ENCODE measurements at places on chromosomes 11 and 22.

DNA sequence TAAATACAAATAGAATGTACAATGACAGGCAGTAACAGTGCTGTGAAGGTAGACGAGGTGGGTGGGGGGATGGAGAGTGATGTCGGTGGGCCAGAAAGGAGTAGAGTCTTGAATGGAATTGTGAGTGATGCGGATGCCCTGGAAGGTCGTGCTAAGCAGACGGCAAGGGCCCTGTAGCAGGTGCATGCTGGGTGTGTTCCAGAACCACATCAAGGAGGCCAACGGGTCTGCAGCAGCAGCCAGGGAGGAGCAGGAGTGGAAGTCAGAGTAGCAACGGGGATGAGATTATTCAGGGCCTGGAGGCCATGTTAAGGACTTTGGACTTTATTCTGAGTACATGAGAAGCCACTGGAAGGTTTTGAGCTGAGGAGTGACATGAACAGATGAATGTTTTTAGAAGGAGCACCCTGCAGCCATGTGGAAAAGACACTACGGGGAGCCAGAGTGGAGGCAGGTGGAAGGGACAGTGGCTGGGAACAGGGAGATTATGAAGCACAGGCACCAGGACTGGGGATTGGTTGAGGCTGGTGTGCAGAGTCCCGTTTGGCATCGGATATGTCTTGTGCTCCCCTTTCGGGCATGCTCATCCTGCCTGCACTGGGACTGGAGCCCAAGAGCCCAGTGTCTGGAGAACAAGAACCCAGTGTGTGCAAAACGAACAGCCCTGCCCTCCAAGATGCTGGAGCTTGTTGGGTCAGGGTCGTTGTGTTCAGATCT lies 74.1 kb downstream of the COMMD9 start:
- no peak for DNase-seq

- no peak for DNase-seq
Observed at GRCh38 chr11:103680826-103681225, 355.6 kb upstream of the DDI1 start.

DNA sequence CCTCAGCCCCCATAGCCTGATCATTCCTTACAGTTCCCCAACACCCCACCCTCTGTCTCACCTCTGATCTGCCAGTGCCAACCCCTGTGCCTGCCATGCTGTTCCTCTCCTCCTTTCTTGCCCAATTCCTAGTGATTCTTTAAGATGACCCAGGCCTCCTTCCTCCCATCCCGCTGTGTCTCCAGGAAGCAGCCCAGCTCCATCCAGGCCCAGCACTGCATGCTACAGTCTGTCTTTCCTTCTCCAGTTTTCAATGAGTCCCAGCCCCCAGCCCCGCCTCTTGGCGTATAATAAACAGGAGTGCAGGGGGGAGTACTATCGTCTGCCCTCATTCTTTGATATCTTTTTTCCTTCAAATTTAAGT lies 12.3 kb downstream of the LTBP3 start:
- DNase-seq: no peak

DNA sequence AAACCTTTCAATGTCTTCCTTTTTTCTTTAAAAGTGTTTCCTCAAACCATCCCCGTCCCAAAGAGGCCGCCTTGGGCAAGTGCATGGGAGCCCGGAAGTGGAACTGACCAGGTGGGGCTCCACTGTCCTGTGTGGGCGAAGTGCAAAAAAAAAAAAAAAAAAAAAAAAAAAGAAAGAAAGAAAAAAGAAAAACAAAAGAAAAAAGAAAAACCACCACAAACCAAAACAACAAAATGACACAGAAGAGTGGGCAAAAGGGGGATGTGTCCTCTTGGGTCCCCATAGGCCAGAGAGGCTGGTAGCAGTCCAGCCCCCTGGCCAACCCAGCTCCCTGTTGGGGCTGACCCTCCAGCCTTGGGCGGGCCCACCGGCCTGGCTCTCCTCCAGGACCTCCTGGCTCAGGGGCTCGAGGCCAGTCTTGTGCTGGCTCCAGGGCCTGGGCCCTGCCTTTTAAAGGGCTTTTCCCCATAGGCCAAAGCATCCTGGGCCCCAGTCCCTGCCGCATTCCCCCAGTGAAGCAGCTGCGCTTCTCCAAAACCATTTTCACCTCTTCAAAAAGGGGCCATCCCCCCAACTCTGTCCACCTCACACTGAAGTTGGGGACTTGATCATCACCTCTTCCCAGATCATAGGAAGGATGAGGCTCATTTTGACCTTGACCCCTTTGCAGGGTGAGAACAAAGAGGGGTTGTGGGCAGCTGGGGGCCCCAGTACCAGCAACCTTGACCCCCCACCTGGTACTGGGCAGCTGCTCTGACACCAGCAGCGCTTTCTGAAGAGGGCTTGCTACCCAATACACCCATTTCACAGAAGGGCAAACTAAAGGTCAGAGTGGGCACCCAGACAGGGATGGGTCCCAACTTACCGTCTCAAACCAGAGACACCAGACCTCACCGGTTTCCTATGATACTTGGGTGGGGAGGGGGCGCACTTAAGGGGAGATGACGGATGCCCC lies 9.4 kb downstream of the CBX6 start:
- DNase-seq: no peak

DNA sequence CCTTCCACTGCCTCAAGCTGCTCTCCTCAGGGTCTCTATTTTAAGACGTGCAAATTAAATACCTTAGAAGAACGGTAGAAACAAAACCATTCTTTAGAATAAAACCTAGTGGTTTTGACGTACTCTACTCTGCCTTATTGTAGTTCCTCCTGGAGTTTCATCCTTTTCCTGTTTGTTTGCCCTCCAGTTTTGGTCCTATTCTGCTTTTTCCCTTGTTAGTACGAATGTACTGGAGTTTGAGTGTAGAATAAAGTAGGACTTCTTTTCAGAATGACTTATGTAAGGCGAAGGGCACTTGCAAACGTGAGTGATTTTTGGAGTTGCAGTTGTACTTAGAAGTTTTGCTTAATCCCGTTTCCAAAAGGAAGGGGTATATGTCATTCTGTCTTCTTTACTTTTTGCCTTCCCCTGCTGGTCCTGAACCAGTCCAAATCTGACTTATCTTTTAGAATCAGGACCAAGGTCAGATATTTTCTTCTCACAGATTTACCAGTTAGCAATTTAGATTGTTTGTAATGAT lies 1.4 kb downstream of the SIK2 start:
- no peak for DNase-seq

GRCh38 chr22:47126344-47126811 lies 363.9 kb downstream of the TBC1D22A start:
- DNase-seq: no peak

DNA sequence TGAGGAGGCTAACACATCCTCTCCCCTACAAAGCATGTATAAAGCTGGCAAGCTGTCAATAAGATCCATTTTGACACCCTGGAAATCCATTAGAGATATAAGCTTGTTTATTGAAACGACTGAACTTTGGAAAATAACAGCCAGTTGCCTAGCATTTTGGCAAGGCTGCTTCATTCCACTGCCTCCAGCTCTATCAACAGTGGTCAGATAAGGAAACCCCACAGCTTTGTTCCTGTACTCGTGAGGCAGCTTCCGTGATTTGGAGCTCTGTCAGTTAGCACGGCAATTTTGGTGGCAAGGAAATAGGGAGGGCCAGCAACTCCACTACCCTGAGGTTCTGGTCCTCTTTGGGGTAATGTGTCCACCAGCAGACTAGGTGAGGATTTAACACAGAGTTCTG lies 2.0 kb upstream of the OR51S1 start:
- no peak for DNase-seq

DNA sequence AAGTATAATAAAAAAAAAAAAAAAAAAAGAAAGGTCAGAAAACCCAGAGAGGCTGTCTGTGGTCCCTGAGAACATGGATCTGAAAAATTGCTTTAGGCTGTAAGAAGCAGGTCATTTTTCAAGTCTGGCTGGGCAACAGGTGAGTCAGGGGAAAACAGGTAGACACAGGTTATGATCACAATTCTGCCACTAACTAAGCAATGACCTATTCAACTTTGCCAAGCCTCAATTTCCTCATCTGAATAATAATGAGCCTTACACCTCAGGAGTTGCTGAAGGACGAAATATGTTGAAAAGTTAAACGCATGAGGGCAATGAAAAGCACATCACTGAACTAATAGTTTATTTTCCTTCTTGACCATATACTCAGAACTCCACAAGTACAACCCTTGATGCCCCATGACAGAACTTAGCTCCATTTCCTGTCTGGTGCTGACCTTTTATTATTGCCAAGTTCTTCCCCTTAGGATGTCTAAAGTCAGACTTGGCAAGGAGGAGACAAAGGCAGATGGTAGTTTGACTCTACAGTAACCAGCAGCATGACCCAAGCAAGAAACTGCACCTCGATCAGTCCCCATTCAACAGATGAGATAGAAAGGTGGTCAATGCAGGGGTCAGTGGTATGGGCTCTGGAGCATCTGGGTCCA lies 93.6 kb downstream of the SYN3 start:
- no peak for DNase-seq

GRCh38 chr11:76997512-76997911 lies 36.7 kb upstream of the B3GNT6 start:
- no peak for DNase-seq

DNA sequence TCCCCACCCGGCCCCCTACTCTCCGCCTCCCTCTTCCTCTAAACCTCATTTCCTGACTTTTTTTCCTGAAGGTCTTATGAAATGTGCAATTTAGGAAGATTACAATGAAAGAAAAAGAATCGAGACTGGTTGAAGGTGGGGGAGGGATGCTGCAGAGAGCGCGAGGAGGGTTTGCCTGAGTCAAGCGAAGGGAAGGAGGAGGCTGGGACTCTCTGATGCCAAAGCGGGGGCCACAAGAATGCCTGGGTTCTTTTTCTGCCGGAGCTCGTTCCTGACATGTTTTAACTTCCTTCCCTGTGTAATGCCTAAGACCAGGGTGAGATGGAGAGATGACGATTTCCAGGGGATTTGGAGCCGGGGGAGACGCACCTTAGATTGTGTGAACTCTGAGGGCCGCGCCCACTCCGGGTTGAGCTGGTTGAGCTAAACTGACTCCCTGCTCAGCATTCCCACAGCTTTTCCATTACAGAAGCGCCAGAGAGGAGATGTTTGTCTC lies 270.5 kb upstream of the SORL1-AS1 start:
- DNase-seq: no peak

GRCh38 chr22:47851586-47851985 lies 1089.1 kb downstream of the TBC1D22A start:
- no peak for DNase-seq

DNA sequence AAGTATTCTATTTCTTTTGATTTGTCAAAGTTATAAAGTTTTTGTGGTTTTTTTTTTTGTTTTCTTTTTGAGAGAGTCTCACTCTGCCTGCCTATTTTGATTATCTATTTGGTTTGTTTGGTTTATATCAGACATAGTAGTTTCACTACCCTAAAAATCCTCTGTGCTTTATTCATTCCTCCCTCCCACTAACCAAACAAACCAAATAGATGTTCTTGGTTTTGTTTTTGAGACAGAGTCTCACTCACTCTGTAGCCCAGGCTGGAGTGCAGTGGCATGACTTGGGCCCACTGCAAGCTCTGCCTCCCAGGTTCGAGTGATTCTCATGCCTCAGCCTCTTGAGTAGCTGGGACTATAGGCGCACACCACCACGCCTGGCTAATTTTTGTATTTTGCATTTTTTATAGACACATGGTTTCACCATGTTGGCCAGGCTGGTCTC lies 67.9 kb downstream of the ENTHD1 start:
- DNase-seq: no peak

DNA sequence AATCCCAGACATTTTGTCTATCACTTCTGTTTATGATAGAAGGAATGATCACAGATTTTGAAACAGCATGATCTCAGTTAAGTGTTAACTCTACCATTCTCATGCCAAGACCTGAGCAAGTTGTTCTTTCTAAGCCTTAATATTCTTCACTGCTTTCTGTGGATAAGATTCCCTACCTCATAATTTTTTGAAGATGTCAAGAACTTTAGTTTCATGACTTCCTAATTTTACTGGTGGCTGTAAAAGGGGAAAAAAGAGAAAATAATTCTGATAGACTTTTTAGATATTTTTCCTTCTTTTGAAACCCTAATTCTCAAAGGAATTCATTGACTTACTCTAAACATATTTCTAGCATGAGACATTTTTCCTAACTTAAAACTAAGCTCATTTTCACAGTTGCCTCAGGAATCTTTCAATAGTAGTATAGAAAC lies 520.0 kb upstream of the LUZP2 start:
- no peak for DNase-seq

- DNase-seq: no peak
Observed at GRCh38 chr11:70174547-70175235, 28.4 kb upstream of the FADD start.

DNA sequence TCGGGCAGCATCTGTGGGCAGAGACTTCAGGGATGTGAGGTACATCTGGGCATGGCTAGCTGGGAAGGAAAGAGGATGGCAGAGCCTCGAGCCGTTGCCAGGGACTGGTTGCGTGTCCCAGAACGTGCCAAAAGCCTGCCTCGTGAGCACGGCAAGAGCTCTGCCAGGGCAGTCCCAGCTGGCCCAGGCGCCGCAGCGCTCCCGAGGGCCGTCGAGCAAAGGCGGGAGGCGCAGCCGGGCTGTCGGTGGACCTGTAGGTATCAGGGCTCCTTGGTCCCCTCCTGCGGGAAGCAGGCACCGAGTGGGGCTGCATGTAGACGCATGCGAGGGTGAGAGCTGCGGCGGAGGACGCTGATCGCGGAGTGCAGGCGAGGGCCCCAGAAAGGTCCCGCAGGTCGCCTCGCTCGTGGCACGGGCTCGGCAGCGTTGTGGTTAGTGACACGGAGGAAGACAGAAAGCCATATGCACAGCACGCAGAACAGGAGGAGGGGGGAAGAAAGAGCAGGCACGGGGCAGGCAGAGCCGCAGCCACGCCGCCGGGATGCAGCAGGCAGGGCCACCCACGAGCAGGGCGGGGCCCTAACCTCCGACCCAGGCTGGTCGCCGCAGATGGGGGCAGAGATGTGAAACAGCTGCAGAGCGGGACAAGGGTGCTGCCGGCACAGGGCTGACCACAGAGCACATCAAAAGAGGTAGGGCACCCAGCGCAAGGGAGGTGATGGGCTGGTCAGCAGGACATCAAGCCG lies 18.0 kb downstream of the LSP1 start:
- no peak for DNase-seq

DNA sequence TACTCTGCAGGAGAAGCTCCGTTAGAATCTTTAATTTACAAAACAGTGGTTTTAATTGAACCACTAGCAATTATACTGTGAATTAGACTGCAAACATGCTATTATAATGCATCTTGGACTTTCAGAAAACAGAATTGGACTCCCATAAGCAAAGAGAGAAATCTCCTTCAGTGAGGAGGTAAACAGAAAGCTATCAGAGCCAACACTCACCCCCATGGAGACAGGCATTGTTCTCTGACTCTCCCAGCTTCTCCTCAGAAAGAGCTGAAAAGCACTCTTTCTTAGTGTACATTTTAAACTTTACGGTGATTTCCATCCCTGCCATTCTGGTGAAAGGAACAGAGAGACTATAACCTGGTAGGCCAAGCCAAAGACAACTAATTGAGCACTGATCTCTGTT lies 176.9 kb downstream of the GRIA4 start:
- no peak for DNase-seq

GRCh38 chr11:124085583-124085982 lies 29.7 kb upstream of the VWA5A start:
- no peak for DNase-seq

GRCh38 chr11:11748706-11749365 lies 92.9 kb upstream of the USP47 start:
- DNase-seq: no peak

GRCh38 chr11:23789938-23790371 lies 706.9 kb upstream of the LUZP2 start:
- DNase-seq: no peak

- DNase-seq: no peak
Observed at GRCh38 chr11:95516786-95517185, 272.8 kb downstream of the FAM76B start.

GRCh38 chr22:26941896-26942636 lies 284.7 kb downstream of the MIAT start:
- no peak for DNase-seq

GRCh38 chr11:95339086-95339901 lies 108.3 kb upstream of the SESN3 start:
- DNase-seq: no peak

Measured in NCI-H1694 treated with DMSO at 0.1 percent for 48 hours (cell line).